Left kidney (tissue), 8 donors: ENCODE measurements at places on chromosomes 12 and 14.

GRCh38 chr14:61640158-61641136, 54.9 kb upstream of the HIF1A start:
- DNase-seq, result no peak

DNA sequence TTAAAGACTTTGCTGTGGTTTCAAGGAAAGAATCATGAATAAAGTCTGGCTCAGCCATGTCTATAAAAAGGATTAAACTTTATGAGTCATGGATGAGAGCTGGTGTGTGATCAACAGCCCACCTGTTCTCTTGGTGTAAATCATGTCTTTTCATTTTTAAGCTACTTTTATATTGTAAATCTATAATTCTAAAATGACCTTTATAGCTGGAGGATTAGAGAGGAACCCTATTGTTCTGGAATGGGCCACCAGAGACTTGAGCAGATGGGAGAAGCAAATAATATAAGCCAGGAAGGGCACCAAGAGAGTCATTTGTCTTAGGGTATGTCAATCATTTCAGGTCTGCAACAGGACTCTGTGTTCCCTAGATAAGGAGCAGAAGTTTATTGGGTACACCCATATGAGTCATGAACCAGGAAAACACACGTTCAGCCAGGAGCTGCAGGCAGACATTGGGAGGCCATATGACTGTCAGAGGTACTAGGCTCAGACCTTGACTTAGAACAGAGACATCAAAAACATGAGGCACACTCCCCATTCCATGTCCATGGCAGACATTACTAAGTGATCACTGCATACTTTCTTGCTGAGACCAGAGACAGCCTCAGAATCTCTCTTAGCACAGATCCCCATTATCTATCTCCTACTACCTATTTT, 49.3 kb downstream of the NDUFA12 start:
- no peak for DNase-seq

- no peak for DNase-seq
Measured at GRCh38 chr14:87999277-87999676, 5.7 kb upstream of the GPR65 start.

GRCh38 chr14:80933686-80934085, 7.9 kb downstream of the CEP128 start:
- DNase-seq, result no peak
